ENCODE measurements at places on chromosomes 11 and 22.

DNA sequence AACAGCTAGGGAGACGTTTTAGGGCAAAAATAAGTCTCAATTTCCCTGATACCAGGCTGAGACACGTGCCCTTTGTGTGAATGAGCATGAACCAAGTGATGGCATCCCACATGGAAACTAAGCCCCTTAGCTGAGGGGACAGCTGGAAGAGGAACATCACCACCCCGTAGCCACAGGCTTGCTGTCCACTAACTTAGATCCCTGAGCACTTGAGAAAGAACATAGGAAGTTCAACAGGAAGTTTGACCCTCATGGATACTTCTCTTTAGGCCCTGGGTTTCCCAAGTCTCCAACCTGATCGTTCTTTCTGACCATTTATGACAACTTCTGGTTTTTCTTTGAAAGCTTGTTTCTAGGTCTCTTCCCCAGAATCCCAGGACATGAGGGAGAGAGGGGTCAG lies 11.6 kb upstream of the CKAP5 start:
- DNase-seq: no peak

DNA sequence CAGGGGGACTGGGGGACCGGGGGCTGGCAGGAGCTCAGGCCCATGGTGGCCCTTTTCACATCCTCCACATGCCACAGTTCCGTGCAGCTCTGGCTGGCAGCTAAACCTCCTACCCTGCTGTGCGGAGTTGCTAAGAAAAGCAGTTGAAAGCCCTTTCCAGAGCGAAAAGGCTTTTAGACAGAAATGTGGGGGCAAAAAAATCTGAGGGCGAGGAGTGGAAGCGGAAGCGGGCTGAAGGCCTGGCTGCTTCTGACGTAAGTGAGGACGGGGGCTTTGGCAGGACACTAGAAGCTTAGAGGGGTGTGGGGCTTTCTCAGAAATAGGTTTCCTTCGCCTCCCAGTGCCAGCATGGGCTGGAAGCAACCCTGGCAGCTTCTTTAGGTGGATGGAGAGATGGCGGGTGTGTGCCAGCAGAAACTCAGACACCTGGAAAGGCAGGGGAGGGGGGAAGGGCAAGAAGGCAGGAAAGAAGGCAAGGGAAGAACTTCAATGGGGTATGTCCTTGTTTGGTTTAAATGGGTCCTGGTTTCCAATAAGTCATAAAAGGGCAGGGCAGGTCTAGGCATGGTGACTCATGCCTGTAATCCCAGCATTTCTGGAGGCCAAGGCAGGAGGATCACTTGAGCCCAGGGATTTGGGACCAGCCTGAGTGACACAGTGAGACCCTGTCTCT lies 11.2 kb upstream of the DGKZ start:
- DNase-seq: no peak

GRCh38 chr11:65851083-65851579 lies 6.8 kb downstream of the CFL1 start:
- DNase-seq: no peak

DNA sequence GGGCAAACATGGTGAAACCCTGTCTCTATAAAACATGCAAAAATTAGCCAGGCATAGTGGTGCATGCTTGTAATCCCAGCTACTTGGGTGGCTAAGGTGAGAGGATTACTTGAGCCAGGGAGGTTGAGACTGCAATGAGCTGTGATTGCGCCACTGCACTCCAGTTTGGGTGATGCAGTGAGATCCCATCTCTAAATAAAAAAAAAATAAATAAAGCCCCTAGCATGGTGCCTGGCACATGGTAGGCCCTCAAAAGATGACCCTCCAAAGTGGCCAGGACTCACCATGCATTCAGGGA lies 74.6 kb downstream of the PTPRJ start:
- no peak for DNase-seq

DNA sequence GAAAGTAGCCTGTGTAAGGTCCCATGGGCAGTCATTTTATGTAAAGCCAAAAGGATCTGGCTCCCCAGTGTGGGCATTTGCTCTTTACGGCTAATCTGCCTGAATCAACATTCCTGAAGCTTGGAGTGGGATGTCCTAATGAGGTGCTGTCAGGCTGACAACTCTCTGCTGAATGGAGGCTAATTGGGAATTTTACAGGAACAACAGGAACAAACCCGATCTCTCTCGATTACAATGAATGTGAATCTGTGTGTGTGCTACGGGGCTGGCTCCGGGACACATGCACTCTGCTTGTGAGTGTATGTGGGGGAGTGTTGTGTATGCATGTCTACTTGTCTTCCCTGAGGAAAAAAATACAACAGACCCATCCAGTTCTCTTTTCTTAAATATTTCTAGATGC lies 415.2 kb downstream of the TENM4 start:
- no peak for DNase-seq

- no peak for DNase-seq
These were observed 683.4 kb downstream of the TBC1D22A start for GRCh38 chr22:47445716-47446290.

DNA sequence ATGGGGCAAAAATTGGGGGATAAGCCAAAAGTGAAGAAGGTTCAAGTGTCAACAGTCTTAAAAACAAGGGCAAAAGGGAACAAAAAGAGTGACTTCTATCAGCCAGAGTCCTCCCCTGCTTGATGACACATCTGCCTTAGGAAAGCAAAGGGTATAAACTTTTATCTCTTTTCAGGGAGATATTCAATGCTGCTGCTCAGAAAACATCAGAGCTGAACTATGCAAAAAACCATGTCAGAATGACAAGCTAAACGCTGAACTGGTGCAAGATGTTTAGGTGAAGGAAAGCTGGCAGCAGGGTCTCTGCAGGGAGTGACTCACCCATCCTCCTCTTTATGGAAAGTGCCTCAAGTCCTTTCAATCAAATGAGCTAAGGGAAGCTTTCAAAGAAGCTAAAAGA lies 24.7 kb downstream of the ALG9 start:
- DNase-seq: no peak

DNA sequence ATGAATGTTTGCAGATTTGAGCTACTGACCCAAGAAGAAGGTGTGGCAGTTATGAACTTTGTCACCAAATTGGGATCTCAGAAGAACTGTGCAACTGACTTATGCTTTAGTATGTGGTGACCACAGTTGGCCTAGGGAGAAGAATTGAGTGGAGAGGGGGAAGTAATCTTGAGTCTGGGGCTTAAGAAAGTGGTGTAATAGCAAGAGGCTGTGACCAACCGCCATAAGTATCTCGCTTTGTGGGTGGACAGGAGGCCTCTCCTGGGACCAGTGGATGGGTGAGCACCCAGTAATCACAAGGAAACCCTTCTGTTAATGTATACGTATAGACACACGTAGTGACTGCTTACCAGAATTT lies 12.7 kb upstream of the IL10RA start:
- no peak for DNase-seq

DNA sequence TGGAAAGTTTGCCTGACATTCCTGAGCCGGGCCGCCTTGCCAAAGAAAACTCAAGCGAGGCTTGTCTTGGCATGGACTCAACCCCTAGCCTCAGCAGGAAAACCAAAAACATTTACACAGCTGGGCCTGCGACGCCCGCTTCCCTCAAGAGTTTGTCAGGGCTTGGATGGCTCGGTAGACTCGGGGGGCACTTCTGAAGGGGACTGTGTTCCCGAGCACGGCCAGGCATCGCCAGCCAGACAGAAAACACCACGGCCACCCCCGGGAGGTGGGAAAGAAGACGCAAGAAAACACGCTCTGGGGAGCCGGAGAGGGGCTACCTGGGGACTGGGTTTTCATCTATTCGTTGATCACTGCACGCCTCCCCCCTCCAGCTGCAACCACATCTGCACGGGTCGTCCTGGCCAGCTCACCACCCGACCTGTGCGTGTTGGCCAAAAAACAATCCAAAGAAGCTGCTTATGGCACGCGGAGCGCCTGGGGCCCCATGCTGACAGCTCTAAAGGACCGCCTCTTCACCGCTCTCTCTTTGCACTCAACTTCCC lies 380.7 kb downstream of the MN1 start:
- DNase-seq: no peak

DNA sequence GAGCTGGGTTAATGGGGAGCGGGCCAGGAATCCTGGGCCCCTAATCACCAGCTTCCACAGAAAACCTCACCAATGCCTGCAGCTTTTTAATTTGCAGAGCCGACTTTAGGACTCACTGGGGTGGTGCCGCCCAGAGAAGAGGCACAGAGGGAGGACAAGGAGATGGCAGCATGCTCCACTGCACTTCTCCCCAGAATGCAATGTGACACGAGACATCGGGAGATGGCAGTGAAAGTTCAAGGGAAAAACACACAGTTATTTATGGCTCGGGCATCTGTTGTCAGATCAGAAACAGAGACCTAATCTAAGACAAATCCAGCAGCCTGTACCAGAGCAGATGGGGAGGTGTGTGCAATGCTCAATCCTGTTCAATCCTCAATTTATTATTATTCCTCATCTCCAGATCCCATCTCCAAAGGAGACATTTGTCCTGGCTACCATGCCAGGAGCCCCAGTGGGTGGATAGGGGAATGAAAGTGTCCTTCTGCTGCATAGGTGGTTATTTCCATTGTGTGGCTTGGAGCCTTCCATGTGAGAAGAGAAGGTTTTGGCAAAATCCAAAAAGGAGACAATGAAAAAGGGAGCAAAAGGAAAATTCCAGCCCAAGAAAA lies 250.0 kb downstream of the NXPE2 start:
- no peak for DNase-seq

- no peak for DNase-seq
These were observed 43.2 kb upstream of the OVCH2 start for GRCh38 chr11:7749456-7749855.

- no peak for DNase-seq
These were observed 398 bp upstream of the ATG16L2 start for GRCh38 chr11:72813740-72814285.
